Endothelial cell of umbilical vein (primary cell): ENCODE measurements at places on chromosomes 3 and 15. TPM values are rescaled to one million over a fixed set of nuclear protein-coding genes. Genes with fewer than 3 reads are reported as not detected.

The GPR15 gene
- total RNA-seq = not detected in 2 replicates

- H3K36me3 ChIP-seq = no peaks in the 10 kb centered on the region
- no peak overlapping the region for H3K27ac ChIP-seq
- peak; percentile 10 for DNase-seq
- peaks cover 2% of the 10 kb centered on the region for H3K27me3 ChIP-seq
Measured at GRCh38 chr15:31472636-31473384, 146.2 kb downstream of the KLF13 start.

DNA sequence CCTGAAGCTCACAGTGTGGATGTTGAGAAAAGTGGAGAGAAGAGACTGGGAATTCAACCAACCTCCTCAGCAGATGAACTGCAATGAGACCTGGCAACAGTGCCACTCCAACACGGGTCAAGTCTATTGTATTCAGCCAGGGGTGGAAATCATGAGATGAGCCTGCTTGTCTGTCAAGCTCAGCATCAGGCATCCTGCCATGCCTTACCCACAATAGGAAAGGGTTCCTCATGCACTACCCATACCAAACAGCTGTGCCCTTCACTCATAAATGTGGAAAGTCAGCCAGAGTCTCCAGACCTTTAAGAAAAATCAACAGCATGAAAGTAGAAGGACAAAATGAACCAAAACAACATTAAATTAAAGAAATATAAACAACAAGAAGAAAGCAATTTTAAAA, 542.1 kb downstream of the EPHB1 start:
- no peak overlapping the region for H3K27ac ChIP-seq
- H3K4me1 ChIP-seq = no peaks in the 10 kb centered on the region
- DNase-seq = no peak
- no peak overlapping the region for H3K4me3 ChIP-seq
- H3K36me3 ChIP-seq = no peaks in the 10 kb centered on the region

The ECT2 gene
- total RNA-seq = 44.7 and 47.5 TPM in 2 replicates

- no peaks in the 10 kb centered on the region for H3K36me3 ChIP-seq
- no peaks in the 10 kb centered on the region for H3K27me3 ChIP-seq
- no peaks in the 10 kb centered on the region for H3K4me1 ChIP-seq
- no peak overlapping the region for H3K4me3 ChIP-seq
- no peak overlapping the region for H3K27ac ChIP-seq
Measured at GRCh38 chr3:105062853-105063252, 303.9 kb upstream of the ALCAM start.

DNA sequence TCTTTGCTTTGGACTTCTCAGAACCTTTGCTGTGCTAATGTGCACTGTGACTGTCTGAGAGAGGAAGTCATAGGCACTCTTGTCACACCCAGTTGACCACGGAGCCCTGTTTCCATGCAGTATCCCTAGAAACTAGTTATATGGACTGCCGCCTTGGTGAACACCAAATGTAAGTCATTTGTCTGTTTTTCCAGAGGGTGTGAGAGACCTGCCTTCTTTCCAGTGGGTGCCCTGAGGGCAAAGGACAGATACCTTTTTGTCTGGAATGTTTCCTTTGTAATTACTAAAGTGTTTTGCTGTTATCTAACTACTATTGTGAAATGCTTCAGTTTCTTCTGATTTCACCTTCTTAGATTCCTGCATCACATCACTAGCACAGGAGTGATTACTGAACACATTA, 91.8 kb downstream of the LARS2 start:
- no peaks in the 10 kb centered on the region for H3K4me1 ChIP-seq
- no peak overlapping the region for H3K27ac ChIP-seq
- DNase-seq = no peak
- H3K27me3 ChIP-seq = no peaks in the 10 kb centered on the region

The CPNE9 gene
- total RNA-seq = not detected in 2 replicates

DNA sequence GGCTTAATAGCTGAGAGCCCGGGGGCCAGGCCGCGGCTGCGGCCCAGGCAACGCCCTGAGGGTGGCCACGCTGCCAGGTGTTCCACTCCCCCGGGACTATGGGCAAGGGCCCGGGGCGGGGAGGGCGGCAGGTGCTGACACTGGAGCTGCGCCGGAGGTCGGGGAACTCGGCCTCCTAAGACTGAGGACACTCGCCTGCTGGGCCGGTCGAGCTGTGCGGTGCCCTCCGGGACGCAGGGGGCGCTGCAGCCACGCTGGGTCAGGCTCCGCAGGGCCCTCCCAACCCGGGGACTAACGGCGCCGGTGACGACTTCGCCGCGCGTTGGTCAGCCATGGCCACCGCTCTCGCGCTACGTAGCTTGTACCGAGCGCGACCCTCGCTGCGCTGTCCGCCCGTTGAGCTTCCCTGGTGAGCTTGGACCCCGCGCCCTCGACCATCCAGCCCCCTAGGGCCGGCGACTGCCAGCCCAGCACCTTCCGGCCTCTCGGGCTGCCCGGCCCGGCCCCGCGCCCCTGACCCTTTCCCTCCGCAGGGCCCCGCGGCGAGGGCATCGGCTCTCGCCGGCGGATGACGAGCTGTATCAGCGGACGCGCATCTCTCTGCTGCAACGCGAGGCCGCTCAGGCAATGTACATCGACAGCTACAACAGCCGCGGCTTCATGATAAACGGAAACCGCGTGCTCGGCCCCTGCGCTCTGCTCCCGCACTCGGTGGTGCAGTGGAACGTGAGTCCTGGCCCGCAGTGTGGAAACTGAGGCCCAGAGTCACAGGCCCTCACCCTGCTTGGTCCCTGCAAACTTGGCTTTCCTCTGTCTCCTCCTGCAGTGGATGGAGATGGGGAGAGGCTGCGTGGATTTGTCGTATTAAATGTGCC, at the start of gene NDUFAF3:
TSS of gene NDUFAF3 (plus strand) at position 309 of the 875 bp plus-strand sequence. CDS start at position 333, 24 bp downstream.
- peak within 1 kb of the TSS; percentile 59 for H3K4me3 ChIP-seq
- no peaks in the 10 kb centered on the region for H3K27me3 ChIP-seq
- H3K4me1 ChIP-seq = peaks cover 31% of the 10 kb centered on the region
- H3K27ac ChIP-seq = peak within 1 kb of the TSS; percentile 95

DNA sequence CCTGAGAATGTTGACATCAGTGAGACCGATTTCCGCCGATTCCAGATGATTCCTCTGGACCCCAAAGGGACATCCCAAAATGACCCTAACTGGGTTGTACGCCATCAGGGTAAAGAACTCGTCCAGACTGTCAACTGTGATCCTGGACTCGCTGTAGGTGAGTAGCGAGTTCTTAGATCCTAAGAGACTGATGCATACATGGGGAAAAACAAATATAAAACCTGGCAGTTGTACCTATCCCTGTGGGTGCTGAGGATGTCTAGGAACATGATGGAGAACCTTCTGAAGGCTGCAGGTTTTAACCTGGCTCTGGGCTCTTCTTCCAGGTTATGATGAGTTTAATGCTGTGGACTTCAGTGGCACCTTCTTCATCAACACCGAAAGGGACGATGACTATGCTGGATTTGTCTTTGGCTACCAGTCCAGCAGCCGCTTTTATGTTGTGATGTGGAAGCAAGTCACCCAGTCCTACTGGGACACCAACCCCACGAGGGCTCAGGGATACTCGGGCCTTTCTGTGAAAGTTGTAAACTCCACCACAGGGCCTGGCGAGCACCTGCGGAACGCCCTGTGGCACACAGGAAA, 12.3 kb downstream of the THBS1 start:
- H3K27me3 ChIP-seq = no peaks in the 10 kb centered on the region
- peaks cover 49% of the 10 kb centered on the region for H3K36me3 ChIP-seq
- H3K4me3 ChIP-seq = no peak overlapping the region

DNA sequence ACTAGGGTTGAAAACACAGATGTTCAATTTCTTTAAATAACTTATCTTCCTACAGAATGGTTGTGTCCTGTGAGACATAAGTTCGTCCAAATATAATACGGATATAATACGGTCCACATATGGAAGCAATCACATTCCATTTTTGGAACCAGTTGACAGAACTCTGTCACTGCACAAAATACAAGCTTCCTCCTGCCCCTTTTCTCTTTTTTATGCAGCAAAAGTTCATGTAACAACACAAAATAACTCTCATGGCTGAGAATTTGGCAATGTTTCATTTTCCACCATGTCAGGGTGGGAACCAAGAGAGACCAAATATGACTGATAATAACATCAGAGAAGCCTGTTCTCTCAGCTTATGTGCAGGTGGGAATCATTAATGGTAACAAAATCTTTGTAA, 158.1 kb upstream of the ZNF385D start:
- DNase-seq = no peak
- no peaks in the 10 kb centered on the region for H3K27me3 ChIP-seq
- no peak overlapping the region for H3K4me3 ChIP-seq
- no peaks in the 10 kb centered on the region for H3K4me1 ChIP-seq
- H3K27ac ChIP-seq = no peak overlapping the region
- H3K36me3 ChIP-seq = no peaks in the 10 kb centered on the region
